ENCODE measurements at places on chromosomes 1 and 21.

GRCh38 chr1:56424744-56425493, 154.4 kb downstream of the PLPP3 start:
- H3K4me1 ChIP-seq: peaks cover 4% of the 10 kb centered on the region
- no peaks in the 10 kb centered on the region for H3K27me3 ChIP-seq
- H3K27ac ChIP-seq: no peak overlapping the region
- DNase-seq: peak; percentile 79
- H3K4me3 ChIP-seq: no peak overlapping the region

- no peaks in the 10 kb centered on the region for H3K36me3 ChIP-seq
- no peak overlapping the region for H3K4me3 ChIP-seq
- no peak overlapping the region for H3K27ac ChIP-seq
- no peak for DNase-seq
Observed at GRCh38 chr1:156128308-156128653, 13.8 kb downstream of the LMNA start.

- DNase-seq: no peak
- no peaks in the 10 kb centered on the region for H3K36me3 ChIP-seq
- H3K4me3 ChIP-seq: no peak overlapping the region
- no peaks in the 10 kb centered on the region for H3K4me1 ChIP-seq
- H3K27ac ChIP-seq: no peak overlapping the region
Observed at GRCh38 chr1:63835128-63835527, 61.3 kb downstream of the ROR1 start.

- no peak overlapping the region for H3K4me3 ChIP-seq
- no peaks in the 10 kb centered on the region for H3K27me3 ChIP-seq
- no peak overlapping the region for H3K27ac ChIP-seq
- no peaks in the 10 kb centered on the region for H3K4me1 ChIP-seq
Observed at GRCh38 chr1:84583648-84584047, 9.4 kb upstream of the CTBS start.

DNA sequence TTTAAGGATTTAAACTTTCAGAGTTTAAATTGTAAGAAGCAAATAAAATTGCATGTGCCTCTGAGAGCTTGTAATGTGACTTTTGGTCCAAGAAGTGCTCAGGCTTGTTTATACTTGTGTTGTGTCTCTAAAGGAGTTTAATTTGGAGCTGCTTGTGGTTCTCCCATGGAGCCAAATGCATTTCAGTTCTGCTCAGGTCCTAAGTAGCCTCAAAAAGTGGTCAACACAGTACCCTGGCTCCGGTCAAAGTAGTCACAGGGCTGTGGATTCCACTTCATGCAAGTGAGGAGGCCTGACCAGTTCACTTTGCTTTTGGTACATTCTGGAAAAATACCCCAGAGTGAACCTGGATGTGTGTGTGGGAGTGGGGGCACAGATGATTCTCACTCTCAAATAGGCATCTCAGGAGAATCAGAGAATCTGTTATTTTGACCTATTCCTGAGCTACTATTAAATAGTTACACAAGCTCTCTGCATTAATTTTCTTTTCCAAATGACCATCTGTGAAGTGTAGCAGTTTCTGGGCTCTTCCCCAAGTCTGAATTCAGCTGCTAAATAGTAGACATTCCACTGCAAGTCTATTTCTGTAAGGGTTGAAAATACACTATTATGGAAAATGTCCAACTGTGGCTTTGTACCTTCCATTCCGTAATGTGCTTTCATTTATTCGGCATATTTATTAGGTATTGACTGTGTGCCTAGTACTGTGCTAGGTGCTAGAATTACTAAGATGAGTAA, 31.7 kb upstream of the AGO1 start:
- H3K36me3 ChIP-seq: peaks cover 33% of the 10 kb centered on the region
- H3K4me1 ChIP-seq: peaks cover 4% of the 10 kb centered on the region
- no peak for DNase-seq
- H3K27me3 ChIP-seq: no peaks in the 10 kb centered on the region

DNA sequence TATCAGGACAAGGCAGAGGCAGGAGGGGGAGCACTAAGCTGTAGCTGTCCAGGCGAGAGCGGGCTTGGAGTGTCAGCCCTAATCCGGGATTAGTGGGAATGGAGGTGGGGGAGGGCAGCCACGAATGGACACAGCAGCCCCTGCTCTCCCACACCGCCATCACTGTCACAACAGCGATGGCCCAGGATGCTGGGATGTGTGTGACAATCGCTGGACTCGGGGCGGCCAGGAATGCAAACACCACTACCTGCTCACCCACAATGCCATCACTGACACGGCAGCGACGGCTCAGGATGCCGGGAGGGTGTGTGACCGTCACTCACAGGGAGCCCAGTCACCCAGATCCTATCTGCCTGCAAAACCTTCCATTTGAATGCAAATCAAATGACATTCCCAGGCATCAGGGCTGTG, 2.9 kb downstream of the C2CD2 start:
- H3K4me3 ChIP-seq: no peak overlapping the region
- H3K27me3 ChIP-seq: no peaks in the 10 kb centered on the region
- no peak for DNase-seq

- no peak for DNase-seq
- no peaks in the 10 kb centered on the region for H3K27me3 ChIP-seq
- H3K4me1 ChIP-seq: no peaks in the 10 kb centered on the region
- H3K4me3 ChIP-seq: no peak overlapping the region
- no peak overlapping the region for H3K27ac ChIP-seq
Observed at GRCh38 chr1:47635111-47635510, 197.3 kb downstream of the FOXD2 start.

- H3K27ac ChIP-seq: no peak overlapping the region
- H3K36me3 ChIP-seq: no peaks in the 10 kb centered on the region
- H3K4me1 ChIP-seq: peaks cover 31% of the 10 kb centered on the region
- H3K27me3 ChIP-seq: no peaks in the 10 kb centered on the region
Observed at GRCh38 chr1:151990856-151991198, 2.8 kb downstream of the S100A10 start.

- no peak overlapping the region for H3K27ac ChIP-seq
- H3K4me3 ChIP-seq: no peak overlapping the region
- H3K36me3 ChIP-seq: no peaks in the 10 kb centered on the region
- no peaks in the 10 kb centered on the region for H3K27me3 ChIP-seq
- H3K4me1 ChIP-seq: no peaks in the 10 kb centered on the region
Observed at GRCh38 chr1:25257196-25257595, 9.9 kb upstream of the RSRP1 start.

GRCh38 chr1:158638904-158639303, 33.8 kb downstream of the OR10Z1 start:
- no peaks in the 10 kb centered on the region for H3K36me3 ChIP-seq
- no peak overlapping the region for H3K4me3 ChIP-seq
- DNase-seq: no peak
- no peaks in the 10 kb centered on the region for H3K27me3 ChIP-seq
- H3K27ac ChIP-seq: no peak overlapping the region
- H3K4me1 ChIP-seq: peaks cover 2% of the 10 kb centered on the region

- H3K36me3 ChIP-seq: peaks cover 58% of the 10 kb centered on the region
- no peaks in the 10 kb centered on the region for H3K27me3 ChIP-seq
Observed at GRCh38 chr1:111707906-111708305, 31.3 kb downstream of the INKA2 start.

DNA sequence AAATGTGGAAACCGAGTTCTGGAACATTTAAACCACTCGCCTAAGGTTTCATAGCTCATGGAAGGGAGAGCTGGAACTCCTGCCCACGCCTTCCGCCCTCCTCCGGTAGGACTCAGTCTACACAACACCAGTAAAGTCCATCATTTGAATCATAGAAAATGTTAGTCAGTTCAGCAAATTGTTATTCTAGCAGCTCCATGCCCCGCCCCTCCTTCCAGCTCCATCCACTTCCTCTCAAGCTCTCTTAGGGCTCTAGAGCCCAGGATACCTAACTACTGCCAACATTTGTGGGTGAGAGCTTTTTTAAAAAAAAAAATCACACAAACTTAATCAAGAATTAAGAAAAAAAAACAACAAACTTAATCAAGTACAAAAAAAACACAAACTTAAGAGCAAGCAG, 121.8 kb downstream of the TBX15 start:
- H3K36me3 ChIP-seq: no peaks in the 10 kb centered on the region
- DNase-seq: no peak
- no peak overlapping the region for H3K27ac ChIP-seq
- no peak overlapping the region for H3K4me3 ChIP-seq
- H3K27me3 ChIP-seq: no peaks in the 10 kb centered on the region

- no peak for DNase-seq
- H3K36me3 ChIP-seq: no peaks in the 10 kb centered on the region
- no peak overlapping the region for H3K4me3 ChIP-seq
Observed at GRCh38 chr1:204650911-204651570, 34.5 kb downstream of the LRRN2 start.

DNA sequence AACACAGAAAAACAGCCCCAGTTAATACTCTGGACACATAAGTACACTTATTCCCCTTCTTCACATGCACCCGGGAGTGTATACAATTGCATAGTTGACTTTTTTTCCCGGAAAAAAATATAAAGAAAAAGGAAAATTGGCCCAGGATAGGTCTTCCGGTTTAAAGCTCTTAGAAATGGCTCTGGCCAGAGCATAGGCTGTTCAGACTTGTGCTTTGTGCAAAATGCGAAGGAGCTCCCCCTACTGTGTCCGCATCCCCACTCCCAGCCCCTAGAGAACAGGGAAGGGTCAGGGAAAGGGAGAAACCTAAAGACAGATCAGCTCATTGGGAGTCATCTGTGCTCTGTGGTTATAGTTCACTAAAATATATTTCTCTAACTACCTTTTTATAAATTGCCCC, 5.5 kb upstream of the MTMR11 start:
- H3K27me3 ChIP-seq: no peaks in the 10 kb centered on the region
- peaks cover 21% of the 10 kb centered on the region for H3K4me1 ChIP-seq
- H3K36me3 ChIP-seq: no peaks in the 10 kb centered on the region
- DNase-seq: no peak
- H3K4me3 ChIP-seq: no peak overlapping the region
- H3K27ac ChIP-seq: no peak overlapping the region

- H3K4me3 ChIP-seq: no peak overlapping the region
- H3K4me1 ChIP-seq: no peaks in the 10 kb centered on the region
- H3K36me3 ChIP-seq: no peaks in the 10 kb centered on the region
- no peak for DNase-seq
- peaks cover 11% of the 10 kb centered on the region for H3K27me3 ChIP-seq
Observed at GRCh38 chr1:110584045-110584444, 22.1 kb downstream of the KCNA2 start.

- DNase-seq: no peak
- peaks cover 61% of the 10 kb centered on the region for H3K27me3 ChIP-seq
- no peaks in the 10 kb centered on the region for H3K36me3 ChIP-seq
- no peak overlapping the region for H3K27ac ChIP-seq
- H3K4me1 ChIP-seq: peaks cover 18% of the 10 kb centered on the region
Observed at GRCh38 chr1:63773496-63773814, 362 bp upstream of the ROR1 start.

DNA sequence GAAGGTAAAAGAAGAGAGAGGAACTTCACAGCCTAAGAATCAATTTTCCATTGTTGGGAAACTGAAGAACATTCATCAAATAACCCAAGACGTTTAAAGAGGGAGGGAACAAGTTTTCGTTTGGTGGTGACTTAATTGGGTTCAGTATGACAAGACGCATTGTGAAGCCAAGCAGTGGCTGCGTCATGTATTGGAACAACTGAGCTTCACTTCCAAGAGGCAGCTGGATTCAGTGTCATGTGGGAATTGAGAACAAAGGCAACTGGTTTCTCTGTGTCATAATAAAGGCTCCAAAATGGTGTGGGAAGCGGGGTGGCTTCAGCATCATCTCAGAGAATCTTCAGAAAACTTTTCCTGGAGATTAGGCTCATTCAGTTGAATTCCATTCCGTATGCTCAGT, 29.8 kb upstream of the RC3H1 start:
- no peaks in the 10 kb centered on the region for H3K36me3 ChIP-seq
- H3K27me3 ChIP-seq: no peaks in the 10 kb centered on the region

DNA sequence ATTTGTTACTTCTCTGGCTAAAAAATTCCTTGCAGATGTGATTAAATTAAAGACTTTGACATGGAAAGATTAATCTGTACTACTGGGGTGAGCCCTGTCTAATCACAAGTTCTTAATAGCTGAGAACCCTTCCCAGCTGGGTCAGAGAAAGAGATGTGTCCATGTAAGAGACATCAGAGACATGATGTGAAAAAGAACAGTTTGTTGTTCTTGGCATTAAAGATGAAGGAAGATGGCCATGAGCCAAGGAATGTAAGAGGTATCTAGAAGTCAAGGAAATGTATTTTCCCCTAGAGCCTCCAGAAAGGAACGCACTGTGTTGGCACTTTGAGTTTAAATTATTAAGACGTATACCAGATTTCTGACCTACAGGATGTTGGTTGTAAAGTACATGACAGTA, 1271.5 kb upstream of the PRMT6 start:
- H3K4me3 ChIP-seq: no peak overlapping the region
- DNase-seq: no peak
- H3K27ac ChIP-seq: no peak overlapping the region

DNA sequence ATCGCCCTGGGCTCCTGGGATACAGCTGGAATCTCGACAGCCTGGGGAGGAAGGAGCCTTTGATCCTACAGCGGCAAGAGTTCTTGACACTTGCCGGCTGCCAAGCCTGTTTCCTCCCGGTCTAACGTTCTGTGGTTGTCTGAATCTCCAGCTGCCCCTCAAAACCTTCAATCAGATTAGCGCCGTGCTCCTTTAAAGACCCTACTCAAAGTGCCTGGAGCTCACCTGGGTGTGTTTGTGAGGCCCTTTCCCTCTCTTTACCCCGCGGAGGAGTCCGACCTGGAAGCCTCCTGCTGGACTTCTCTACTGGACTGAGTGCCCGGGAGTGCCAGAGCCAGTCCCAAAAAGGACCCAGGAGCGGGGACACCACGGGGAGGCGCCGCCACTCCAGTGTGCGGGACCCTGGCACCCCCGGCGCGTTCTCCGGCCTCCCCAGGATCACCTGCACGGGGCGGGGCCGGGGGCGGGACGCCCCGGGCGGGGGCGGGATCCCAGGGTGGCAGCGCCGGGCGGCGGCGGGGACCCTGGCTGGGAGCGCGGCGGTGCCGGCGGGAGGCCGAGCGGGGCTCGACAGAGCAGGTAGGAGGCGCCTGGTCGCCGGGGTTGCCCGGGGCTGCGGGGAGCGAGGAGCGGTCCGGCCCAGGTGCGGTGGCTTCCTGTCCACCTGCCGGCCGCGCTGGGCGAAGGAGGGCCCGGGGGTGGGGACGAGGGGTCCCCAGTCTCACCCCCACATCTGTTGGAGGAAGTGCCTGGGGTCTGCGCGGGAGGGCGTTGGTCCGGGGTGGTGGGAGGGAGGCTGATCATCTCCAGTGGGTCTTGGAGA, at the start of gene NCMAP:
Gene NCMAP (plus strand): TSS at position 497 of the 823 bp plus-strand sequence. CDS start 39,344 bp downstream, outside the sequence.
- DNase-seq: peak; percentile 46
- peak within 1 kb of the TSS; percentile 36 for H3K4me3 ChIP-seq
- H3K27me3 ChIP-seq: peaks cover 9% of the 10 kb centered on the region
- H3K27ac ChIP-seq: no peak within 1 kb of the TSS

- H3K4me3 ChIP-seq: no peak overlapping the region
- no peaks in the 10 kb centered on the region for H3K36me3 ChIP-seq
- DNase-seq: no peak
Observed at GRCh38 chr21:37849506-37850102, 66.7 kb downstream of the KCNJ6 start.

GRCh38 chr1:211908951-211909350, 78.4 kb upstream of the LPGAT1 start:
- H3K27me3 ChIP-seq: no peaks in the 10 kb centered on the region
- no peak overlapping the region for H3K4me3 ChIP-seq
- no peak for DNase-seq
- H3K27ac ChIP-seq: no peak overlapping the region

- peak; percentile 46 for DNase-seq
- H3K27ac ChIP-seq: no peak overlapping the region
- no peaks in the 10 kb centered on the region for H3K27me3 ChIP-seq
- H3K36me3 ChIP-seq: no peaks in the 10 kb centered on the region
- no peaks in the 10 kb centered on the region for H3K4me1 ChIP-seq
Observed at GRCh38 chr1:158095737-158096335, 84.9 kb upstream of the CD1D start.

Measured in common myeloid progenitor, CD34-positive (primary cell).